ENCODE measurements at places on chromosomes 7 and 10.
A peak's percentile ranks its signal among the peaks of the same experiment; 100 is the strongest.

GRCh38 chr7:101169110-101169837, 3.9 kb upstream of the VGF start:
- DNase-seq, result no peak

- DNase-seq, result no peak
Observed at GRCh38 chr10:60096761-60097513, 190.6 kb upstream of the CCDC6 start.

- DNase-seq, result no peak
Observed at GRCh38 chr7:94893661-94894060, 13.7 kb upstream of the PPP1R9A start.

DNA sequence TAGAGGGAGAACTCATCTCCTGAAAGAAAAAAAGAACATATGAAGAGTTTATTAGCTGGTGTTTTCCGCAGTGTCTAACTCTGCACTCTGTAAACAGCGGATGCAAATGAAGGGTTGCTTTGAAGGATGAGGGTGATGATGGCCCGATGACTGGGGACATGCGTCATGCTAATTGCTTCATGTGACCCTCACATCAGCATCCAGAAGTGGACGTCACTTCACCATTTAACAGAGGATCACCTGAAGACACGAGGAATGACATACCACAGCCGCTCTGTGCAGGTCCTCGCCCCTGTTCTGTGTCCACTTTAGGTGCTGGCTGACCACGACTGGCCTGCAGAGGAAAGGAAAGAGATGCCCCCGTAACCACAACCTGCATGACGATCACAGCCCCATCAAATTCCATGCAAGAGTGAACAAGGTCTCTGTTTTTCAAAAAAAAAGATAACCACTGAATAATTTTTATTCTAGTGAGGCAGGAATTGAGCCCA, 82.9 kb downstream of the KLF6 start:
- DNase-seq, result no peak

DNA sequence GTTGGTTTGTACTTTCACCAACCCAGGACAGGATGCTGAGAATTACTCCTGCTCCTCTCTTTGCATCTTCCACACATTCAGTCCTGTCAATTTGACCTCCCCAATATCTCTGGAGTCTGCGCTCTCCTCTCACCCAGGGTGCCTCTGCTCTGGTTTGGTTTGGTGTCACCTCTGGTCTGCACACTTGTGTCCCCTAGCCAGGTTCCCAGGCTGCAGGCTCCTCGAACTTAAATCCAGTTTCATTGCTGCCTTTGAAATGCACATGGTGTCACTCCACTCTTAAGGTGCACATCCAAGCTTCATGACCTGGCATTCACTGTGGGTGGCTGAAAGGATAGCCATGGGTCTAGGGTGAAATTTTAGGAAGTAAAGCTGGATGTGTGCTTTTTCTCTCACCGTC, 271.6 kb downstream of the RPS24 start:
- no peak for DNase-seq

DNA sequence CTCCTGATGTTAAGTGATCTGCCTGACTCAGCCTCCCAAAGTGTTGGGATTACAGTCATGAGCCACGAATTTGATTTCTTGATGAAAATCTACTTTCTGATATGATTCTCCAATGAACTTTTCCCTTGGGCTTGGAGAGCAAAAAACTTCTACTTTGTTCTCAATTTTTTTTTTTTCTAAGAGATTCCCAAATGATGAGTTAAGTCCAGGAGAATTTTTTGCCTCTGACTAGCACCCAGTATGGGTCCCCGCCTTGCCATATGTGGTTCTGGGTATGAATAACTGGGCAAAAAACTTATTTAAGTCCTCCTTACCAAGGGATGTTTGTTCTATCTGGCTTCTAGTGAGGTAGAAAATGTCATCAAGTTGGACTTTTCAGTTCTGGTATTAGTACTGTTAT, 147.9 kb upstream of the LYZL1 start:
- no peak for DNase-seq

- no peak for DNase-seq
Observed at GRCh38 chr7:21184942-21185652, 242.8 kb upstream of the SP4 start.

DNA sequence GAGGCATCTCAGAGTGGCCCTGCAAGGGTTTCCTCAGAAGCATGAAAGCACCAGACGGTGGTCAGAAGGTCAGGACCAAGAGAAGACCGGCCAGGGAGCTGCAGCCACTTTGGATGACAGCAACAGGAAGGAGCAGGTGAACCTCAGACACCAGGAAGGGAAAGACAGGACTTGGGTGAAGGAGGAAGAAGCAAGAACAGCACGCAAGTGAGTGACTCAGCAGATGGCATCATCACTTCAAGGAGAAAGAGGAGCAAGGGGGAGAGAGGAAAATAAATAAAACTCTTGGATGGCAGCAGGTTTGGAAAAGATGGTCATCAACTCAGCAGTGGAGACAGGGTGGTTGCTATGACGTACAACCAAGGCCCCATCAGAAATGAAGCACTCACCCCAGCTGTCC, 31.6 kb downstream of the NCAPG2 start:
- DNase-seq, result no peak

DNA sequence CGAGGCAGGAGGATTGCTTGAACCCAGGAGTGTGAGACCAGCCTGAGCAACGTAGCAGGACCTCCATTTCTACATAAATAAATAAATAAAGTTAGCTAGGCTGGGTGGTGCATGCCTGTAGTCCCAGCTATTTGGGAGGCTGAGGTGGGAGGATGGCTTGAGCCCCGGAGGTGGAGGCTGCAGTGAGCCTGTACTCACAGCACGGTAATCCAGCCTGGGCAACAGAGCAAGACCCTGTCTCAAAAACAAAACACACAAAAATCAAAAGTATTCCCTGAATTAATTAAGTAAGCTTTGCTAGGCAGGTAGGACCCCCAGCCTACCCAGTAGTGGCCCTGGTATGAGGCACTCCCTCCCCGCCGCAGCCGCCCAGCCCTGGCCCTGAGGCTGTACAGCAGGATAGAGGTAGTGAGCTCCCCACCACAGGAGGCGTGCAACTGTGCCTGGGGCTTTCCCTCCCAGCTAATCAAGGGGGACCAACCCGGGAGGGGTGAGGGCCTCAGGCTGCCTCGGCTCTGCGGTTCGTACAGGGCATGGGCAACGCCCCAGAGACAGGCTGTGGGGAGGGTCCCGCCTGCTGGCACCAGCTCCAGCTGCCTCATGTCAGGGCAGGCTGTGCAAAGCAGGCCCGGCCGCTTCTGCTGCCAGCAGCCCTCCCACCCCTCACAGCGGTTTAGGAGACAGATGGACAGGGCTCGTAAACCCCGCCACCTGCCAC, 1.0 kb upstream of the CYP2W1 start:
- no peak for DNase-seq

DNA sequence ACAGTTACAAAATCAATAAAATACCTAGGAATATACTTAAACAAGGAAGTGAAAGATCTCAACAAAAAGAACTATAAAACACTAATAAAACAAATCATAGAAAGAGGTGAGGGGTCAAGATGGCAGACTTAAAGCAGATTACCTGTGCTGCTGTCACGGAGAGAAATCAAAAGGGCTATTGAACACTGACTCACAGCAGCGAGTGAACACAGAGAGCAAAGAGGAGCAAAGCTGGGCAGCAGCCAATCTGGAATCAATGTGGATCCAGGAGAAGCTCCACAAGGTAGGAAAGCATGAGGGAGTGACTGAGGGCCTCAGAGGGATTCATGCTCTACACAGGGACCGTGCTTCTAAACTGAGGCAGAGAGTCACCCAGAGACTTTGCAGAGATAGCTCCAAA, 562.0 kb upstream of the SEMA3D start:
- DNase-seq, result no peak

DNA sequence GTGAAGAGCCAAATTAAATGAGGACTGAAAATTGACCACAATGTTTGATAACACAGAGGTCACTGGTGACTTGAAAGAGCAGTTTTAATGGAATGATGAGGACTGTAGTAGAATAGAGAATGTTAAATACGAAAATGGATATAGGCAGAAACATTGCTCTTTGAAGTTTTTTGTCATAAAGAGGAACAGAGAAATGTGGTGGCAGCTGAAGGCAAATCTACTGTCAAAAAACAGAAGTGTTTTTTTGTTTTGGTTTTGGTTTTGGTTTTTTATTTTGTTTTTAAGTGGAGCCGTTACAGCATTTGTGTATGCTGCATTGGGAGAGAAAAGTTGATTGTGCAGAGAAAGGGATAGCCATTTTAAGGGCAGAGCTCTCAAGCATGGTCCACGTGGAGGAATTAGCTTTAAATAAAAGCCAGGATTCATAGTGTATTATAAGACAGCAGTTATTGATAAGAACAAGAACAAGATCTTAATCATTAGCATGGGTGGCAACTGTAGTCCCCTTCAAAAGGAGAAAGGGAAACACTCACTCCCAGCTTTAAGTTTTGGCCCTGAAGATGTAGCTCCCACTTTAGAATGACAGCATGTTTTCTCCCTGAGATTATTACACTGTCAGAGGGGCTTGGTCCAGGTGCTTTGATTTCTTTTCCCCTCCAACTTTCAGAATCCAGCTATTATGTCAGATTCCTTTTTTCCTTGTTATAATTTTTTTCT, 156.7 kb upstream of the BET1 start:
- no peak for DNase-seq

DNA sequence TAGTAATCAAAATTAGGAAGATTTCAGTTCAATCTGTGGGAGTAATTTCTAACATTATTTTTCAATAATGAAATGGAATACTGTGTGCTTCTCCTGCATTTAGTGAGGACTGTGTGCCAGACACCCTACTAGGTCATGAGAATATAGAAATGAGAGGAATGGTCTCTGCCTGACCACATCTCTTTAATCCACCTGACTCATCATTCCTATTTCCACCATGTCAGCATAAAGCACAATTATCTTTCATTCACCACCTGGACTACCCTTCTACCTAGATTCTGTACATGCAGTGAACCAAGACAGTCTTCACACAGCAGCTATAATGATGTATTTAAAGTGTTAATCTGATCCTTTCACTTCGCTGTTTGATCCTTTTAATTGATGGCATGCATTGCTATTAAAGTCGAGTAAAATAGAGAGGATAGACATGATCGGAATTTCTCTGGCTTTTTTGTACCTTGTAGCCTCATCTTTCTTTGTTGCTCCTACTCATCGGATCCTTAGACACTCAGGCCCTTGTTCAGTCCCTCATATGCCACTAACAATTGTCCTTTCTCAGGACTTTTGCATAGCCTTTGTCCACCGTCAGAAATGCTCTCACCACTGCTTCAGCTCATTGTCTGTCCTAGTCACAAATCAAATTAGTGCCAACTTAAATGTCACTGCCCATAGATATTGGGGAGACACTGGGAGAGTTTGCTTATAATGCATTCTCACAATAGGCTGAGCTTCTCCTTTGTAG, 1037.1 kb downstream of the REEP3 start:
- DNase-seq, result no peak

DNA sequence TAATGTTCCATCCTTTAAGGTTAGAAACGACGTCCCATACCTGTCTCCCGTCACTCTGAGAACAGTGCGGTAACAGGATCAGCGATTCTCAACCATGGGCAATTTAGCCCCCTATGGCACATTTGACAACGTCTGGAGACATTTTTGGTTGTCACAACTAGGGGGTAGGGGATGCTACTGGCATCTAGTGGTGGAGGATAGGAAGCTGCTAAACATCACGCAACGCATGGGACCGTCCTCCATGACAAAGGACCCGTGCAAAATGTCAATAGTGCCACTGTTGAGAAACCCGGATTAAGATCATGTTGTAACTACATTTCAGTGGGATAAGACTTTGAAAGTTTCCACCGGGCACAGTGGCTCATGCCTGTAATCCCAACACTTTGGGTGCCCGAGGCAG, 5.0 kb upstream of the PAXIP1 start:
- peak; percentile 3 for DNase-seq

GRCh38 chr10:75776738-75777504, 345.5 kb downstream of the LRMDA start:
- DNase-seq, result no peak

GRCh38 chr10:33365871-33366411, 31.5 kb upstream of the NRP1 start:
- DNase-seq, result no peak

DNA sequence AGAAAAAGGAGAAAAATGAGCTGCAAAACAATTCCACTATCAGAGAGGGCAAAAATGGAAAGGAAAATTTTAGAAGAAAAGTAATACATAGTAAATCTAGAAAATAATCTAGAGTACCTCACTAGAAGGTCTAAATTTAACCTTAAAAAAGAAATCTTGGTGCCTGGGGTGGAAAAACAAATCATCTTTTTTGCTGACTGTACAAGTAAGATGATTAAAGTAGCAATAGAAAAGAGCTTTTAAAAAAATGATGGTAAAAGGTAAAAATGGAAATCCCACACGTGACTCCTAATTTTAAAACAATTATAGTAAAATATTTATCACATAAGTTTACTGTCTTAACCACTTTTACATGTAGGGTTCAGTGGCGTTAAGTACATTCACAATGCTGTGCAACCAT, 28.8 kb upstream of the GOT1 start:
- DNase-seq, result no peak

- DNase-seq, result no peak
Observed at GRCh38 chr7:30038196-30038980, 10.2 kb downstream of the PLEKHA8 start.

DNA sequence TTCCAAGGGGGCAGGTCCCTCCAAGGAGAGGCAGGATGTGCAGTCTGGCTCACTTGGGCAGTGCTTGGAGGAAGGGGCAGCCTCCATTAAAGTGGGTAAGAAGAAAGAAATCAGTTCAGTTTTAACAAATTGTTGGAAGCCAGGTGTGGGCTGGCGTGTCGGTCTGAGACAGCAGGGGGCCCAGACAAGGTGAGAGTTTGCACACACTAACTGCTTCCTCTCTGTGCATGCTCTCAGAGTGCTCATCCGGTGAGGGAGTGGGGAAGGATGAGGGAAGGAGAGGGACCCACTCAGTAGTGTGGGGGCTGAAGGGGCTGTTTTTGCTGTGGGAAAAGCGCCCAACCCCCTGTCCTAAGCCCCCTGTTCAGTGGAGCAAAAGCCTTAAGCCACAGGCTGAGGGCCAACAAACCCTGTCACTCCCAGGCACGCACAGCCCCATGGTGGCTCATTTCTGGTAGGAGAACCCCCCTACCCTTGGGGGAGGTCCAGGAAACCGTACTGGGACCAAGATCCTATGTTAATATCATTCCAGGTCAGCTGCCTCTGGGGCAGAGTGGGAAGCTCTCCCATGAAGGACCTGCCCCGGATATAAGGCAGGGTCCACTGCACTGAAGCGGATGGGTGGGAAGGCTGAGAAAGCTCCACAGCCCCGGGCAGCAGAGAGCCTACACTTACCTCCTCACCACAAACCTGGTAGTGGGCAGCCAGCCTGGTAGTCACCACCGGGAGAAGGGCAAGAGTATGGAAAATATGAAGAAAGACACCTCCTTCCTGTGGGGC, 5.1 kb upstream of the PCBD1 start:
- no peak for DNase-seq

GRCh38 chr7:22990588-22990949, 23.4 kb downstream of the HYCC1 start:
- no peak for DNase-seq

All from activated T-helper 9 cell treated with anti-CD3 and anti-CD28 coated beads, Interleukin-2, amount 50 U/mL, for 16 hours (primary cell).